ENCODE measurements at places on chromosomes 2 and 18.

DNA sequence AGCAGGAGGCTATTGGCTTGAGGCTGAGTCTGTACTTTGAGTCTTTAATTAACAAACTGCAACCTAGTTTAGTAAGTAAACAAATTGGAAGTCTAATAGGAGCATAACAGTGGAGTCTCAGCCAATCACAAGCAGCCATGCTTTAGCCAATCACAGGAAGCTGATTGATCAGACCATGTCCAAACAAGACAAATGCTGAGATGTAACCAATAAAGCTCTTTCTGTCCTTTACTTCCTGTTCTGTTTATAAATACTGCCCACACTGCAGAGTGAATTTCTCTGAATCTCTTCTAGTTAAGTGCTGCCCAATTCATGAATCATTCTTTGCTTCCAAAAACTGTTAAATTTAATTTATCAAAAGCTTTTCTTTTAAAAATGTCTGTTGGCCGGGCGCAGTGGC, 146.6 kb upstream of the DLX2 start:
- no peak for DNase-seq

DNA sequence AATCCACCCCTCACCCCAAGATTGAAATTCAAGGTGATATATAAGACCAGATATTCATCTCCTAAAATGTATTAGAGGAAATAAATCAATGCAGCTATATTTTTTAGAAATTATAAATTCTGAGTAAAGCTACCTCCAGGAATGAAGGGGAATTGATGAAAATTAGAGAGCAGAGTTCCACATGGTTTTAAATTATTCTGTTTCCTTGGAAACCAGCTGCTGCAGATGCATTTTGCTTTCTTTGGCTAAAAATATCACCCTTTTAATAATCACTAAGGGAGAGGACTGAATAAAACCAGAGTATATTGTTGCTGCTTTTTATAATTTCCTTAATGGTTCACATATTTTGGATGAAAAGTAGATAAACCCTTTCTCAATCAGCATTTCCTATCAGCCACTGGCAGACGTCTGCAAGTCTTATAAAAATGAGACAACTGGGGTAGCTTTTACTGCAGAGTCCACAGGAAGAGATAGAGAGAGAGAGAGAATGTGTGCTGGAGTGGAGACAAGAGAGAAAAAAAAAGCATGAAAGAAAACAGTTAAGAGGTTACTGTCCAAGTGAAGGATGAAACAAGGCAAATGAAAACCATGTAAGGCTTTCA, 2.0 kb downstream of the CSRNP3 start:
- DNase-seq = no peak

GRCh38 chr18:24095976-24096375, 42.9 kb upstream of the CABYR start:
- DNase-seq = no peak

- no peak for DNase-seq
These were observed 117.6 kb downstream of the SMAD7 start for GRCh38 chr18:48832938-48833700.

- DNase-seq = peak; percentile 68
These were observed 72.8 kb upstream of the TMEFF2 start for GRCh38 chr2:192267484-192267883.

DNA sequence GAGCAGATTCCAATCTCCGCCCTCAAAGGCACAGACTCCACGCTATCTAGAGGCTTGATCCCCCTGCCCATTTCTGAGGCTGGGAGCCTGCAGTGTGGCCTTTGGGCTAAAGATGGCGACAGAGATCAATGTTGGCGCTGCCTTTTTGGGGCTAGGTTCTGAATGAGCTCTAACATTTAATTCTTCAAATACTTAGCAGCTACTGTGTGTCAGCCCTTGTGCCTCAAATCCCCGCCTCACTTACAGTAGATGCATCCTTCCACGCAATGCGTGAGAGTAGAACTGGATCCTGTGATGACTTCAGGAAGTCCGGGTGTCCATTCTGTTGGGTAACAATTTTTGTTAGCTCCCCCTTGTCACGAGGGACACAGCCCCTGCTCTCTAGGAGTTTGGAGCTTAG, 12.4 kb downstream of the IL1F10 start:
- no peak for DNase-seq
